T-helper 22 cell (primary cell): ENCODE measurements at places on chromosomes 7 and 10.

DNA sequence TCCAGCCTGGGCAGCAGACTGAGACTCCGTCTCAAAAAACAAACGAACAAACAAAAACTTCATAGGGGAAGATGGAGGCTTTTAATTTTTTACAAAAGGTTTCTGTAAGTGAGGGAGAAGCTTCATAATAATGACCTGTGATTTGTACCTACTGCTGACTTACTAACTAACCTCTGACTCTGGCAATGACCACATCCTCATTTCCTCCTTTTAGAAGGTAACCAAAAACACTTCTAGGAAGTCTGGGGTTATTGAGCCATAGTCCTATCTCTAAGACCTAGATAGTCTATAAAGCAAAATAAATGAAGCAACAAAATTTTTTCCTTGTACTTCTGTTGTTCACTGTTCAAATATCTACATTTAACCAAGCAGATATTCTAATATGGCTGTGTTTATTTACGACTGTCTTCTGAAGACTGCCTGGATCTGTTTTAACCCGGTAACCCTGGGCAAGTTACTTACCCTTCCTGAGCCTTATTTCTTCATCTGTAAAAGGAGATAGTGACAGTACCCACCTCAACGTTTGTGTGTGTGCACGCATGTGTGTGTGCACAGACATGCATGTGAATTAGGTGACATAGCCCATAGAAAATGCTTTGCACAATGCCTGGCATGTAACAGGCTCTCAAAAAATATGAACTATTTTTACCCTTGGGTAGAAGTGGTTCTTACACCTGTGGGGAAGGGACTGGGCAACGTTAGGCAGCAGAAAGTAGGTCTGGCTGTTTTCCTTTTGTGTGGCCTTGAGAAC is 30.8 kb upstream of the SMNDC1 start:
- DNase-seq = no peak

DNA sequence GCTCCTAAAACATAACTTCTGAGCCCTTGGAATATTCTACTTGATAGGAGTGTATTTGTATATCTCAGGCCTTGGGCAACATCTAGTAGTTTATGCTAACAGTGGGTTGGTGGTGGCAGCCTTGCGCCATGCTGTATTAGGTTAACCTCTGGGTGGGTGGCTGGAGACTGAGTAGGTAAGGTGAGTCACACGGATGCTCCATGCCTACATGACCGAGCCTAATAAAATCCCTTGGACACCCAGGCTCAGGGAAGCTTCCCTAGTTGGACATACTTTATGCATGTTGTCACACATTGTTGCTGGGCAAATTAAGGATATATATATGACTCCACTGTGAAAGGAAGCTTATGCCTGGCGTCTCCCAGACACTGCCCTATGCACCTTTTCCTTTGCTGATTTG is 6.0 kb upstream of the DAGLB start:
- no peak for DNase-seq

DNA sequence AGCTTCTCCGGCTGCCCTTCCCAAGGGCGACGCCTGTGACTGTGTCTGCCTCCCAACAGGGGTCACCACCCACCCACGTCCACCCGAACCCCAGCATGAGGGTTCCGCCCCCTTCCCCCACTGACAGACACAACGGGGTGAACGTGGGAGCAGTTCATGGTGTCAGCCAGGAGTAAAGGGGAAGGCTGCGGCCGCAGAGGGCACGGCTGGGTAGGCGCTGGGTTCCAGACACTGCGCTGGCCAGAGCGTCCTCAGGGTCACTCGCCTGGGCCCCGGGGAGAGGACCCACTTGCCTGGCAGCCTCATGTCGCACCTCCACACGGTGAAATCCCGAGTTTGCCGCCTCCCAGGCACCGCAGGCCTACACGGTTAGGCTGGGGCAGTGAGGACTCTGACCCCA is 21.1 kb downstream of the INTS1 start:
- no peak for DNase-seq

DNA sequence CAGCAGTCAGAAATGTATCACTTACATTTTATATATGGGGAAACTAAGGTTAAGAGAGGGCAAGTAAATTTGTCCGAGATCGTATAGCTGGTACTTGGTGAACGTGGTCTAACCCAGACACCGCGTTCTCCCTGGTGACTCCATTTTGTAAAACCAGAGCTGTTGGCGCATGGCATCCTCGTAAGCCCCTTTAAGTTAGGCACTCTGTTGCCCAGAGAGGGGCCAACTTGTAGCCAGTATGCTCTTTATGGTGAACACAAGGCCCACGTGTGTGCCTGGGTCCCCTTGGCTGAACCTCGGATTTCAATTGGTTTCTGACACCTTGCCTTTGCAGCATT is 39.7 kb upstream of the ZNF518A start:
- DNase-seq = no peak

DNA sequence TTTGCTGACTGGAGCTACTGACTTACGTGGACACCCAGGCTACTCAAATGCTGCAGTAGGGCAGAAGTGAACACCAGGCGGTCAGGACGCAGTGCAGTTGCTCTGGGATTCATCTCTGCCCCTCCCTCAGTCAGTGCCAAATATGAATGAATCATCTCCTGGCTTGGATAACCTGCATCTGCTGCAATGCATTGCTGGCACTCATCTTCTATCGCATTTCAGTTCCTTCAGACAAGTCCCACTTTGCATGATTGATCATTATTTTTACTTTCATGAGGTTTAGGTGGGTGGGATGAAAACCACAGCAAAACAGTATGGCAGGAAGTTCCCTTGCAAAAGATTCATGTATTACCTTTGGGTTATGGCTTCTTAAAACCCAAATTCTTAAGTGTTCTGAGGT is 224.6 kb upstream of the NRP1 start:
- no peak for DNase-seq

DNA sequence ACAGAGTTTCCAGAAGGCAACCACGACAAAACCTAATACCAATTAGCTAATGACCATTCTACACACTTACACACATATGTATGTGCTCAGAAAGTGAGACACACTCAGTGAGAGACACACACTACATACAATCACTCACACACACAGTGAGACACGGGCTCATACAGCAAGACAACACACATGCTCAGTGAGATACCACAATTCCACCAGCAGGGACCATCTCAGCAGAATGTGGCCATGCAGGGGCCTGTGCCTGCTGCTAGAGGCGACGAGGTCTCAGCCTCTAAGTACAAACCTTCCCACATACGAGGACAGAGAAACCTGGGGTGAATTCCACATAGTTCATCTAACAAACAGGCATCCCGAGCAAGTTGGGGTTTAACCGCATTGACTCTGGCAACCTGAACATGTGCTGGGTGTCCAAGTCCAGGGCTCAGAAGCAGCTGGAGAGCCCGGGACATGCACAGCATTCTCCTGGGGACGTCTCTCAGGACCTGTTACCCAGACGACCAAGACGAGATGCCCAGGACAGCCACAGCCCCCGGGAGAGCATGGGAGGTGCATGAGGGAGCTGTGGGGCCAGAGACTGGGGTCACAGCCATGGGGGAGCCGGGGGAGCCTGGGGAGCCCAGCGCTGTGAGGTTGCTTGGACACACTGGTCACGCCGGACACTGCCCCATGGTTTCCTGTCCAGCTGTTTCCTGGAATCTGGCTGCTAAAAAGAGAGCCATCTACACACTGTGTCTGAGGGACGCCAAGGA is 523.6 kb downstream of the PTPRN2 start:
- no peak for DNase-seq

GRCh38 chr10:65342245-65342644 is 1583.6 kb upstream of the LRRTM3 start:
- DNase-seq = no peak

- DNase-seq = no peak
Observed at GRCh38 chr10:62858364-62858763, 42.2 kb upstream of the EGR2 start.

GRCh38 chr7:41787651-41788350 is 84.9 kb upstream of the INHBA start:
- no peak for DNase-seq

DNA sequence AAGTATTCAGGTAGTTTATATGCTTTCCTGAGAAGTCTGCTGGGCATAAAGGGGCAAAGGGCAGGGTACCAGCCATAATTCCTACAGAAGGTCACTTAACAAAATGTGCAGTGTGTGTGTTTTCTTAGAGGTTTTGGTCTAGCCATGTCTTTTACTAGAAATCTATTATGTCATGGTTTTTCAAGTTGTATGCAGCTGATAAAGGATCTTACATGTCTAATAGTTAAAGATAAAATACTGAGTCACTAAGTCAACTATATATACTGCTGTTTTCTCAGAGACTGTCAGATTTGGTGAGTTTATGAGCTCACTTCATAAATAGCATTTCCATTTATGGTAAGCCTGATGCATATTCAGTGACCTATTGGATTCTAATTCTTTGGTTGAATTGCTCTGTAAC is 7.7 kb downstream of the CASP2 start:
- DNase-seq = no peak

DNA sequence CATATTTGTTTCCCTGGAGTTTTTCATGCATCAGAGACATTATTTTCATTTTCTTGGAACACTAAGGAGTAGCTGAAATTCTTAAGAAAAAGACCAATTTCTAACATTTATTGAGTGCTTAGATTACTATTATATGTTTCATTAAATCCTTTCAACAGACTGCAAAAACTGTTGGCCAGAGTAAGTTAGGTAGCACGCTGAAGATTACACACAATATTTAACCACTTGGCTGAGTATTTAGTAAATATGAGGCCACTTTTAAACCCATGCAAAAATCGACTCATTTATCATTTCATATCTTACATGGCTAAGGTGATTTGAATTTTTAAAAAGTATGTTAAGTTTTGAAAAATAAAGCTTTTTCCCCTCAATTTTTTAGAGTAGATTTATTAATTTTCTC is 358.8 kb downstream of the THSD7A start:
- DNase-seq = no peak
